ENCODE measurements at places on chromosomes 12 and 14. TPM values are rescaled to one million over a fixed set of nuclear protein-coding genes. Genes with fewer than 3 reads are reported as not detected.

DNA sequence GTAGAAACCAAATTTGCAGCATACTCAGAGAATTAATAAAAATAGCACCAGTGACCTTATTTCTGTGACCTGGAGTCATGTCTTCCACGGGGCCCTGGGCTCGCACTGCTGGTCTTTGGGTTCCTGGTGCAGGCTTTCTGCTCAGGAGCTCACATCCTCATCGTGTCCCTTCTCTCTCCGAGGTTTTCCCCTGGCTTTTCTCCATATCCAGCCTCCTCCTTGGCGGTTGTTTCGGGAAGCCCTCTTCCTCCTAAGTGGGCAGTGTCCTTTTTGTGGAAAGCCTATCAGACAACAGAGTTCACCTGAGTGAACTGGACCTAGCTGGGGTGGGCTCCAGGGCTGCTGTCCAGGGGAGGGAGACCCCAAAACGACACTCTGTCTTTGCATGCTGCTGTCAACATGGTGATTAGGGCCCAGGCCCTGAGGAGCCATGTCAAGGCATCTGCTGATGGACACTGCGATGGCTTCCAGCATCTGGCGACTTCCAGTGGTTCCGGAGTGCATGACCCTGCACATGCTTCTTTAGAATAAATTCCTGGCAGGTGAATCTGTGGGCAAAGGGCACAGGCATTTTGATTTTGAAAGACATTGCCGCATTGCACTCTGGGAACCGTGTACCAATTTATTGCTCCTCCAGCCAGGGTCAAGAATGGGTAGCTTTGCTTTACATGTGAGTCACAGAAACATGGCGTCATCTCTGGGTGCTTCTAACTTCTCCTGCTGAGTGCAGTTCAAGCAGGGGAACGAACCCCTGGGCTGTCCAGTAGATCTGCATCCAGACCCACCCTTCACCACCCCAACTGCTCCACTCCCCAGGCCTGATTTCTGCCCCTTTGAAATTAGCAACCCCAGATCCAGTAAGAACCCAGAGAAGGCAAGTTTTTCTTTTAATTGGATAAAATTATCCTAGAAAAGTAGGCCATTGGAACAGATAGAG is 136.8 kb downstream of the ADGRD1 start:
- no peak for DNase-seq
- H3K27me3 ChIP-seq: peaks cover 4% of the 10 kb centered on the region
- no peak overlapping the region for H3K27ac ChIP-seq

DNA sequence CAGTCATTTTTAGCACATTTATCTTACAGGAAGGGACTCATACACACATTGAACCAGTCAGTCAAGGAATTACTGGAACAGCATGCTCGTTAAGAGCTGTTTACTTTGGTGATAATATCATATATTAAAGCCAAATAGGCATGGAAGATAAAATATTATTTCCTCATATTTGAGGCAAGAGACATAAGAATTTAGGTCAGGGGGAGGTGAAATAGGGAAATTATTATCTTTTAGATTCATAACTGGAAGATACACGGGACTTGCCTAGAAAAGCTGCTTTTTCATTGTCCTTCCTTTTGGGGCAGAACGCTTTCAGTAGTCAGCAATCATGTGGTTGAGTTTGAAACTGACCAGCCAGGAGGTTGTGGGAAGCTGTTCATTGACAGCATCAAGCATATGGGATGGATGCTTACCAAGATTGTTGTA is 72.5 kb downstream of the NTN4 start:
- H3K27ac ChIP-seq: no peak overlapping the region
- no peaks in the 10 kb centered on the region for H3K36me3 ChIP-seq
- H3K4me1 ChIP-seq: no peaks in the 10 kb centered on the region
- DNase-seq: no peak
- no peaks in the 10 kb centered on the region for H3K27me3 ChIP-seq
- H3K4me3 ChIP-seq: no peak overlapping the region

GRCh38 chr14:76380991-76381390 is 5.1 kb downstream of the ESRRB start:
- no peak overlapping the region for H3K27ac ChIP-seq
- no peak overlapping the region for H3K4me3 ChIP-seq
- H3K27me3 ChIP-seq: peaks cover 96% of the 10 kb centered on the region
- H3K36me3 ChIP-seq: no peaks in the 10 kb centered on the region

DNA sequence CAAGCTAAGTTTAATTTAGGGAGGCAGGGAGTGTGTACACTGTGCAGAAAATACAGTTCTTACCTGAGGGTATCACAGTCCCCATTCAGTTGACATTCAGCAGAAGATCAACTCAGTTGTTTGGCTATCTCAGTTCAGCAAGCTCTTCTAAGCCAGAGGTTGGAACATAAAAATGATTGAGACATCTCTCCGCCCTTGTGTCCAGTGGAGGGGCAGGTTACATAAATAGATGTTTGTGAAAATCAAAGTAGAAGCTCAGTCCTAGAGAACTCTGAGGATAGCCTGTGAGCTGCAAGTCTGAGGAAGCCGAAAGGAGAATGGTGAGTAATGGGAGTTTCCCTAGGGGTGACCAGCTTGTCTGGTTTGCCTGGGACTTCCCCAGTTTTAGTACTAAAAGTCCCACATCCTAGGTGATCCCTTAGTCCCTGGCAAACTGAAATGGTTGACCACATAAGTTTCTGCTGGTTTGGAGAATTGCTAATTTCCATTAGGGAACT is 251.4 kb upstream of the ATP2B1 start:
- H3K4me1 ChIP-seq: peaks cover 9% of the 10 kb centered on the region
- no peak for DNase-seq
- no peak overlapping the region for H3K4me3 ChIP-seq
- H3K27me3 ChIP-seq: no peaks in the 10 kb centered on the region
- H3K36me3 ChIP-seq: no peaks in the 10 kb centered on the region

DNA sequence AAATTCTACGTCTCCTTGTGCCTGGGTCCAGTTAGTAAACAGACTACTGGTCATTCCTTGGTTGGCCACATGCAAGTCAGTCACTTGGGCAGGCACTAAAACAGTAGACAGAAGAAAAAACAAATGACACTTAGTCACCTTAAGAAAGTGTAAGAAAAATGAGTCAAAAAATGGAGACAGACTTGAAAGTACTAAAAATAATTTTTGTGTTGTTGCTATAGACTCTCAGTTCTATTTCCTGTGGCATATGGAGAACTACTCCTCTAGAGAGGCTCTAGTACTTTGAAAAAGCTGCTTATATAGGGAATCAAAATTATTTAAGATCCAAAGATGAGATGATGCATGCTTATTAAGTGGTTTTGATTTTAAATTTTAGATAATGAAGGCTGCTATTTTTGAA is 56.0 kb downstream of the PTPRB start:
- no peaks in the 10 kb centered on the region for H3K4me1 ChIP-seq
- no peaks in the 10 kb centered on the region for H3K36me3 ChIP-seq
- no peak for DNase-seq
- H3K27me3 ChIP-seq: no peaks in the 10 kb centered on the region

- H3K4me1 ChIP-seq: peaks cover 10% of the 10 kb centered on the region
- no peaks in the 10 kb centered on the region for H3K27me3 ChIP-seq
- H3K4me3 ChIP-seq: no peak overlapping the region
- H3K27ac ChIP-seq: peak overlapping the region; percentile 12
- no peak for DNase-seq
- peaks cover 9% of the 10 kb centered on the region for H3K36me3 ChIP-seq
Measured at GRCh38 chr12:47651368-47652254, 54.2 kb downstream of the RPAP3 start.

The GPR137C gene
- total RNA-seq: 6.1 TPM

- H3K4me1 ChIP-seq: peaks cover 5% of the 10 kb centered on the region
- no peak overlapping the region for H3K27ac ChIP-seq
- no peak for DNase-seq
- no peaks in the 10 kb centered on the region for H3K27me3 ChIP-seq
Measured at GRCh38 chr12:40238266-40238902, 13.6 kb downstream of the LRRK2 start.

The NR1H4 gene
- total RNA-seq: 9.5 TPM

The C1S gene
- 2.7 TPM for total RNA-seq

GRCh38 chr14:88203291-88203690 is 119.8 kb downstream of the KCNK10 start:
- no peaks in the 10 kb centered on the region for H3K36me3 ChIP-seq
- no peak overlapping the region for H3K4me3 ChIP-seq
- peaks cover 6% of the 10 kb centered on the region for H3K27me3 ChIP-seq
- DNase-seq: no peak

GRCh38 chr14:100312877-100313400 is 6.7 kb upstream of the SLC25A29 start:
- no peak overlapping the region for H3K27ac ChIP-seq
- no peak for DNase-seq
- H3K4me3 ChIP-seq: no peak overlapping the region

The FGD6 gene
- total RNA-seq: 15.8 TPM

The OR4E2 gene
- total RNA-seq: not detected

DNA sequence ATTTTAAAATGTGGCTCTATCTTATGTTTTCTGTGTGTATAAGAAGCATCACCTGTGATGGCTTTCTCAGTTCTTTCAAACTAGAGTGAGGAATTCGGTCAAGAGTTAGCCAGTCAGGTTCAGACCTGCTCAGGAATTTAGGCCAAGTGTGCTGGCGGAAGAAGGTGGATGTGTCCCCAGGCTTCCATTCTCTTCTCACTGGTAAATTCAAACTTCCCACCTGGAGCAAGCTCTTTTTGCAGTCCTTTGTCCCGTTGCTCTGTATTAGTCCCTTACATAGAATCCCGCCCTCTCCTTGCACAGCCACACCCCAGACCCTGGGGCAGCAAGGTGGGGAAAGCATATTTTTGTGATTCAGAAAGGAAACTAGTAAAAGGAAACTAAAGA is 124.7 kb upstream of the PWP1 start:
- H3K4me3 ChIP-seq: no peak overlapping the region
- H3K27ac ChIP-seq: peak overlapping the region; percentile 82
- no peaks in the 10 kb centered on the region for H3K36me3 ChIP-seq
- no peak for DNase-seq
- H3K27me3 ChIP-seq: no peaks in the 10 kb centered on the region

- H3K4me3 ChIP-seq: no peak overlapping the region
- DNase-seq: no peak
- no peak overlapping the region for H3K27ac ChIP-seq
- no peaks in the 10 kb centered on the region for H3K4me1 ChIP-seq
Measured at GRCh38 chr12:72010356-72010755, 71.7 kb downstream of the TPH2 start.

DNA sequence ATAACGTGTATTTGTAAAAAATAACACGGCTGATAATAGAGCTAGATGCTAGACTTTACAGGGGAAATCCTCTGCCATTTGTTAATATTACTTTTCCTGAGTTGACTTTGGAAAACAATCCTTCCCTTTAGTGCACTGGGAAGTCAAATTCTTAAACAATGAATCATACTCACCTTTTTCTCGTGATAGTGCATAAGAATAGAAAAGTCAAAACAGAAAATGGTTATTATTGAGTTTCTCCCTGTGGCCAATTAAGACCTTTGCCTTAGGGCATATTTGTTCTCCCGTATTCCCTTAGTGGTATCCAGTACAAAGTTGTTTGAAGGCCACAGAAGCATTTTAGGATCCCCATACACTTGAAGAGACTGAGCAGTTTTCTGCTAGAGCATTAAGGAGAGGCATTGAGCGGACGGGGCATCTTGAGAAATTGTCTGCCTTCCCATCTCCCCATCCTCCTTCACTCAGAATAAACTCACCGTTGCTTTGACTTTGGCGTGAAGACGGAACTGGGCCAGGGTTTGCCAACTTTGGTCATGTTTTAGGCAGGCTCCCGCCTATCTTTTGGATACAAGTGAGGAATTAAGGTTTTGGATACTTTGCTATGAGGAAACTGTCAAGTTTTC is 171.3 kb downstream of the TMTC2 start:
- H3K4me3 ChIP-seq: no peak overlapping the region
- H3K27ac ChIP-seq: no peak overlapping the region
- peaks cover 16% of the 10 kb centered on the region for H3K36me3 ChIP-seq

The DBX2 gene
- 0.10 TPM for total RNA-seq

DNA sequence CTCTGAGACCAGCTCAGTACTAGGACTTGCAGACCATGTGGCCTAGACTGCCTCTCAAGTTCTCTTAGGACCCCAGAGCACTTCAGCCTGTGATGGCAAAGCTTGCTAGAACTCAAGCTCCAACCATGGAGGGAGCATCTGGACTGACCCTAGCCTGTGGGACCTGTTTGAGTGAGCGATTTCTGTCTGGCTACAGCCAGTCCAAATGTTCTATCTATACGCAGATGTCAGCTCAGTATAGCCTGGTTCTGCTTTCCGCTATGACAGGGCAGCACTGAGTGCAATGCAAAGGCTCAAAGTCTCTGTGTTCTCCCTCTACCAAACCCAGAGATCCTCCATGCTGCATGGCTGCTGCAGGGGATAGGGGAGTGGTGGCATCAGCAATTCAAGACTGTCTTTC is 20.7 kb upstream of the PPM1H start:
- DNase-seq: no peak
- no peaks in the 10 kb centered on the region for H3K27me3 ChIP-seq
- peaks cover 25% of the 10 kb centered on the region for H3K4me1 ChIP-seq
- no peak overlapping the region for H3K27ac ChIP-seq
- no peaks in the 10 kb centered on the region for H3K36me3 ChIP-seq

DNA sequence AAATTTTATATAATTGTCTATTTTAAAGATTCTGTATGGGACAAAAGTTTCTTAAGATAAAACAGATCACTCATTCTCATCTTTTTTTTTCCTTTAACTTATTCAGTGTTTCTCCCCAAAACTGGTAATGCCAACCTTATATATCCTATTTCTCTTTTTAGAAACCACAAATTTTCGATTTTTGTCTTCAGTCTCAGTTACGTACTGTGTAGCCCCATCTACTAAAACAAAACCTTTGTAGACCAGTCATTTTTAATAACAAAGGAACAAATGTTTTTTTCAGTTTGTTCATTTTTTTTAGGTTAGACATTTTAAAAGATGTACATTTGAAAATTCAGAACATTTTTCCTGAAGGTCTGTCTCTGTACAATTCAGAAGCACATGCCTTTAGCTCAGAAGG is 18.2 kb downstream of the PNMA1 start:
- H3K27ac ChIP-seq: no peak overlapping the region
- no peak for DNase-seq

The ZNF385A gene
- 47.3 TPM for total RNA-seq

- H3K27me3 ChIP-seq: no peaks in the 10 kb centered on the region
- no peak overlapping the region for H3K27ac ChIP-seq
- H3K36me3 ChIP-seq: peaks cover 15% of the 10 kb centered on the region
Measured at GRCh38 chr14:67932708-67933246, 113.2 kb downstream of the RAD51B start.

Data from type B pancreatic cell (in vitro differentiated cells).